ENCODE measurements at places on chromosomes 11 and 22.

DNA sequence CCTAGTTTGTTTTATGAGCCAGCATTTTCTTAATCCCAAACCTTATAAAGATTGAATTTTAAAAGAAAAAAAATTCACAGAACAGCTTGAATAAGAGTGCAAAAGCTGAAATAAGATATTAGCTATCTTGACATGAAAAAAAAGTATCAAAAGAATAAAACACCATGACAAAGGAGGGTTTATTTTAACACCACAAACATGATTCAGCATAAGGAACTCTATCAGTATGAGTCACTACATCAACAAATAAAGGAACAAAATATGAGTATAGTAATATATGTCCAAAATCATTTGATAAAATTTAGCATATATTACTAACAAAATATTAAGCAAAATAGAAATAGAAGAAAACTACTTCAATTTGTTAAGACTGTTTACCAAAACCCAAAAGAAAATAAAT lies 9.6 kb upstream of the LMO1 start:
- peak; percentile 34 for DNase-seq
- H3K4me3 ChIP-seq, result no peak overlapping the region
- no peak overlapping the region for H3K27ac ChIP-seq
- peaks cover 37% of the 10 kb centered on the region for H3K27me3 ChIP-seq

- DNase-seq, result no peak
- no peak overlapping the region for H3K27ac ChIP-seq
- H3K4me1 ChIP-seq, result peaks cover 21% of the 10 kb centered on the region
- H3K4me3 ChIP-seq, result no peak overlapping the region
- no peaks in the 10 kb centered on the region for H3K27me3 ChIP-seq
Observed at GRCh38 chr22:27757928-27758525, 43.5 kb downstream of the MN1 start.

DNA sequence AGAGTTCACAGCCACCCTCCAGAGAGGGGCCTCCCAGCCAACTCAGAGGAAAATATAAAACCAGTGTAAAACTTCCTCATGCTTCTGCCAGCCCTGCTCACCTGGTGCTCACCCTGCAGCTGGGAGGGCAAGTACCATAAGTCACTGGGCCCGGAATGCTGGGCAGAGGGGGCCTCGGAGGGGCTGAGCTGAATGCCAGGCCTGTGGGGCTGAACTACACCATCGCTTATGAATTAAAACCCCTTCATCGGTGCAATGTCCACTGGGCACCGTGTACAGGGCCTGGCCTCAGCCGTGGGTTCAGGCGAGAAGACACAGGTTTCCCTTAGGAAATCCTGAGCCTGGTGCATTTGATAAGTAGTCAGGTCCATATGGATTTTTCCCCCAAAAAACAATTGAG lies 828.6 kb downstream of the TBC1D22A start:
- no peaks in the 10 kb centered on the region for H3K36me3 ChIP-seq
- H3K4me1 ChIP-seq, result no peaks in the 10 kb centered on the region
- DNase-seq, result no peak
- no peak overlapping the region for H3K27ac ChIP-seq
- no peak overlapping the region for H3K4me3 ChIP-seq

- H3K27me3 ChIP-seq, result no peaks in the 10 kb centered on the region
- no peaks in the 10 kb centered on the region for H3K4me1 ChIP-seq
- DNase-seq, result no peak
- H3K27ac ChIP-seq, result no peak overlapping the region
Observed at GRCh38 chr11:22640862-22641261, 15.2 kb upstream of the FANCF start.

DNA sequence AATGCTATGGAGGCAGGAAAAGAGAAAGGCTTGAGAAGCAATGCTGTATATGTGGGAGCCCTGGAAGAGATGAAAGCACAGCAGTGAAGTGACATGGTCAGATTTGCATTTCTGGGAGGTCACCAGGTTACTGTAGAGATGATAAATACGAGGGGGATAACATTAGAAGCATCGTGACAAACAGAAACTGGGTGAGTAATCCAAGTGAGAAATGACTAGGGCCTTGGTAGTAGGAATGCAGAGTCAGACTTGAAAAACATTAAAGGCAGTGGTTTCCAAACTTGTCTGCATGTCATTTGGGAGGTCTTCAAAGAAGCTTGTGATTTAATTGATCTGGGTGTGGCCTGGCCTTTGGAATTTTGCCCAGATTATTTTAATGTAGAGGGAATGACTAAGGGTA lies 43.9 kb downstream of the CCDC34 start:
- peaks cover 21% of the 10 kb centered on the region for H3K4me1 ChIP-seq
- no peaks in the 10 kb centered on the region for H3K27me3 ChIP-seq
- no peaks in the 10 kb centered on the region for H3K36me3 ChIP-seq
- peak overlapping the region; percentile 42 for H3K27ac ChIP-seq
- DNase-seq, result peak; percentile 89

- no peak overlapping the region for H3K27ac ChIP-seq
- no peak overlapping the region for H3K4me3 ChIP-seq
- no peaks in the 10 kb centered on the region for H3K36me3 ChIP-seq
- DNase-seq, result no peak
Observed at GRCh38 chr11:41274831-41275230, 184.6 kb downstream of the LRRC4C start.

DNA sequence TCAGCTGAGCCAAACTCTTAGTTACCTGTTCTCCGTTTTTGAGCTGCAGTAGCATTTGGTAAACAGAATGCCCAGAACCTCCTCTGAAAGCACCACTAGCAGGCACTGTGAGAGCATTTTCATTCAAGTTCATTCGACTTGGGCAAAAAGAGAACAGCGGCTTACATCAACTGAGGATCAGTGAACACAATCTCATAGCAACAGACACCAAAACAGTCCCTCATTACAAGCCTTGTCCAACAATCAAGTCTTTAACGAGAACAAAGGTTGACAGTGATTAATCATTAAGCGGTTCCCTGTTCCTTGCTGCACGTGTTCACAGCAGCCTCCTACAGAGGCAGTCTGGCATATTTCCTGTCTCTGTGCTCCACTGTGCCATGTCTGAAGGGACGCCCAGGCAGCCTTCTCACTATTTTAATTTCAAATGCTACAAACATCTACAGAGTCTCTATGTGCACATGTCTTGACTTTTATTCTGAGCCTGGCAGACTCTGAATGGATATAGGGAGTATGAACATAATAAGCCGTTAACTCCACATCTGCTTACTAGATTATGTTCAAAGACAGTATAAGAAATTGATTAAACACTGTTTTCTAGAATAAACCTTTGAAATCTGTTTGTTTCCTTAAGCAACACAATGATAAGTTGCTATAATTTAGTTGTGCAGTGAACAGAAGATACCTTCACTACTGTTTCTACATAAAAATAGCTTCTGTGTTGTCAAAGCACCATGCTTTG lies 88.3 kb upstream of the MTMR2 start:
- peaks cover 24% of the 10 kb centered on the region for H3K4me1 ChIP-seq
- H3K4me3 ChIP-seq, result no peak overlapping the region
- H3K27ac ChIP-seq, result peak overlapping the region; percentile 37
- peak; percentile 81 for DNase-seq
- H3K27me3 ChIP-seq, result no peaks in the 10 kb centered on the region

GRCh38 chr22:19039796-19040280 lies 82.4 kb downstream of the DGCR2 start:
- no peaks in the 10 kb centered on the region for H3K27me3 ChIP-seq
- DNase-seq, result no peak
- no peak overlapping the region for H3K27ac ChIP-seq

- no peak overlapping the region for H3K4me3 ChIP-seq
- no peaks in the 10 kb centered on the region for H3K36me3 ChIP-seq
- no peaks in the 10 kb centered on the region for H3K4me1 ChIP-seq
- DNase-seq, result no peak
Observed at GRCh38 chr11:17514476-17514875, 29.7 kb downstream of the USH1C start.

DNA sequence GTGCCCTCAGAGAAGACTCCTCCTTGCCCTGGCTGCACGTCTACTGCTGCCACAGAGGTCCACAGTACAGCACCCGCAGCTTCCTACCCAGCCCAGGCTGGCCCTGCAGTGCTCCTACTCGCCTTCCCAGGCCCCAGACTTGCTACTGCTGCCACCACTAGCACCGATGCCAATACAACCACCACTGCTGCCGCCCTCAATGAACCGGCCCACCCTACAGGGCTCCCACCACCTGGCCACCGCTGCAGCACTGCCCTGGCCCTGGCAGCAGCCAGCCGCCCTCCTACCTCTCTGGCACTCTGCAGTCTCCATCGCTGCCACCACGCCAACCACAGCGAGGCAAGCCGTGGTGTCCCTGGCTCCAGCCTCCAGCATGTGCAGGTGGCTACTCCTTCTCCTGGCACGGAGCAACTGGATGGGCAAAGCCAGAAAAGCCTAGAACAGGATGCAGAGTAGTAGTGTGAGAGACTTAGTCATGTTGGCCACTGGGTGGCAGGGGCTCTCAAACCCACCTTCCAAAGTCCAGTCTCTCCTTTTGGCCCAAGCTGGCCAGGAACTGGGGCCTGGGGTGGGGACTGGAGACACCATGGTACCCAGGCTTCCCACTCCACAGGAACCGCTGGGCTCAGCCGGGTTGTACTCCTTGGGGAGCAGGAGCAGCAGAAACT lies 39.4 kb downstream of the C22orf42 start:
- H3K4me1 ChIP-seq, result no peaks in the 10 kb centered on the region
- peaks cover 2% of the 10 kb centered on the region for H3K27me3 ChIP-seq
- no peak for DNase-seq
- no peaks in the 10 kb centered on the region for H3K36me3 ChIP-seq
- H3K4me3 ChIP-seq, result no peak overlapping the region
